OCI-LY7 (cell line): ENCODE measurements at places on chromosomes 1 and 21. TPM values are rescaled to one million over a fixed set of nuclear protein-coding genes. Genes with fewer than 3 reads are reported as not detected.
A peak's percentile ranks its signal among the peaks of the same experiment; 100 is the strongest.

- no peak for DNase-seq
These were observed 69.8 kb upstream of the QSOX1 start for GRCh38 chr1:180084867-180085266.

- no peak for DNase-seq
These were observed 23.2 kb upstream of the BECN2 start for GRCh38 chr1:241934201-241934848.

The PRKAB2 gene
- total RNA-seq, result 17.4 and 24.3 TPM in 2 replicates

DNA sequence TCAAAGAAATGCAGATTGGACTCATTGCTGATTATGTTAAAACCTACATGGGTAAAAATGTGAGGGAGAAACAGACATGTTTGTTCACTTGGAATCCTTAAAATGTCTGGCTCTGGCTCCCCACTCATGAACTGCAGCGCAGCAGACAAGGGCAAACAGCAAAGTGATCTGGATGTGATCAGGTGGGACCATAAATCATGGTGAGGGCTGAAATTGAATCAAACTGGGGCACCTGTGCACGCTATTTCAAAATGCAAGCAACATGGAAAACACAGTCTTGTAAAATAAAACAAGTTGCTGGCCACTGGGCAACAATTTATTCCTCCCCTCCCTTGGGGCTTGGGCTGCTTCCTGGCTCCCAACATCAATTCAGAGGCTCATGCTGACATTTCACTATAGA is 373.4 kb downstream of the SEC16B start:
- DNase-seq, result no peak

The TMPRSS15 gene
- 0.13 and 0.48 TPM in 2 replicates for total RNA-seq

The GPATCH3 gene
- total RNA-seq, result 15.2 and 17.4 TPM in 2 replicates

DNA sequence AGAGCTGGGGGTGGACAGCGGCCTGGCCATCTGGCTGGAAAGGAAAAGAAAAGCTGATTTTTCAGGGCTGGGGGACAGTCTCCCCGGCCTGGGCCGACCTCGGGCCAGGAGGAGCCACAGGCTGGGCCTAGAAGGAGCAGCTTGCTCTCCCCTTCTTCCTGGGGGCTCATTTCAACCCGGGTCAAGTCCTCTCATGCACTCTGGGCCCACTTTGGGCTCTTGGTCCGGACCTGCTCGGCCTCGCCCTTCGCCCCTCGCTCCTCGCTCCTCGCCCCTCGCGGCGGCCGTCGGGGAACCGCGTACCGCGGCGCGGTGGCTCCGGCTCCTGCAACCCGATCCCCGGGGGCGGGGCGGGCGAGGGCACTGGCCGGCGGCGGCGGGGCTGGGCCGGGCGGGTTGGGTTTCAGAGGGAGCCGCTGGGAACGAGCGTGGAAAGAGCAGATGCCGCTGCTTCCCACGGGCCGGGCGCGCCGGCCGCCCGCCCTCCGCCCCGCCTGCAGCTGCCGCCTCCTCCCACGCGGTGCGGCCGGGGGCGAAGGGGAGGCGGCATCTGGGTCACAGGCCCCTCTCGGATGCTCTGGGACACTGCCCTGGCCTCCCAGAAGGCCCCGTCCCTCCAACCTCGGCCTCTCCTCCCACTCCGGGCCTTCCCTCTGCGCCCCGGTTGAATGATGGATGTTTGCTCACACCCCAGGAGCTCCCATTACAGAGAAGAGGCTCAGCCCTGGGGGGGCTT is 6.6 kb downstream of the HEYL start:
- DNase-seq, result no peak

- no peak for DNase-seq
These were observed 29.5 kb downstream of the PLPPR5 start for GRCh38 chr1:98975113-98975512.

- DNase-seq, result no peak
These were observed 10.2 kb downstream of the SMAP2 start for GRCh38 chr1:40383488-40384412.

The ECM1 gene
- 2.7 and 3.8 TPM in 2 replicates for total RNA-seq

The RGS18 gene
- total RNA-seq, result 9.8 and 14.6 TPM in 2 replicates

DNA sequence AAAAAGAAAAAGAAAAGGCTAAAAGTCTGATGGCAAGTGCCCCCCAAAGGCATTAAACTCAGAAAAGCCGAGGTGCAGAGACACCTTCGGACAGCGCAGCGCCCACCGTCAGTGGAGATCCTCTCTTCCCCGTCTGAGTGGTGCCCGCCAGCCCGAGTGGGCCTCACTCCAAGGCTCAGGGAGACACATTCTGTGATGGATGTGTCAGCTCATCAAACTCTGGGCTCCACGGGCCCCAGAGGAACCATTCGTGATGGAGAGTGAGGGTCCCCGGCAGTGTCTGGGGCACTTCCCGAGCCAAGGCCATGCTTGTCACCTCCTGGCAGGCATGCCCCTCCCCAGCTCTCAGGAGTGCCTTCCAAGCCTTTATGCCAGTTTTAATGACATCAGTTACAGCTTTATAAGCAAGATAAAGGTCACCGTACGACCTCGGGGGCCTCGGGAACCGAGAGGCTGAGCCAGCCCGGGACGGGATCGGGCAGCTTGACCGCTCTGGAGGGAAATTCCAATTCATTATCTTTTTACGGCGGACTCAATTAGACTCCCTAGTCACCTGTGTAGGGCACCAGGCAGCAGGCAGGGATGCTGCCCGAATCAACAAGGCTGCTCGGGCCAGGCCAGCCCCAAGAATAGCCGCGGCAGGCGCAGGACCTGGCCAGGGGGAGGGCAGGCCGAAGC is 49.5 kb downstream of the MORN1 start:
- DNase-seq, result no peak

The FALEC gene
- total RNA-seq, result 1.9 and 2.7 TPM in 2 replicates

DNA sequence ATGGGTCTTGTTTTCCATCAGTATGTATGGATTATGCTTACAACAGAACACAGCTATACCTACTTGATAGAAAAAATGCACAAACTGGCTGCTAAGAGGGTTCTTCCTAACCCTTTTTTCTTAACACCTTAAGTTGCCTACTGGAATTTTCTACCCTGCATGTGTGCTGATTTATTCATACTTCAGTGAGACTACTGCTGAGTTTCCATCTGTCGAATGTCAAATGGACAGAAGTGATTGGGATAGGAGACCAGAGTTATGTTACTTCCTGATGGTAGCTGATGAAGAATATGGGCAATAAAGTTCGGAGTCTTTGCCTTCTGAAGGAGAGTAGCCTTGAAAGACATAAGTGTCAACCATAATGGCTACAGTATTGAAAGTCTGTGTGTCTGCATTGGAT is 6.5 kb upstream of the DNM3 start:
- DNase-seq, result no peak

- DNase-seq, result no peak
These were observed 56.1 kb downstream of the DNTTIP2 start for GRCh38 chr1:93822730-93823425.

DNA sequence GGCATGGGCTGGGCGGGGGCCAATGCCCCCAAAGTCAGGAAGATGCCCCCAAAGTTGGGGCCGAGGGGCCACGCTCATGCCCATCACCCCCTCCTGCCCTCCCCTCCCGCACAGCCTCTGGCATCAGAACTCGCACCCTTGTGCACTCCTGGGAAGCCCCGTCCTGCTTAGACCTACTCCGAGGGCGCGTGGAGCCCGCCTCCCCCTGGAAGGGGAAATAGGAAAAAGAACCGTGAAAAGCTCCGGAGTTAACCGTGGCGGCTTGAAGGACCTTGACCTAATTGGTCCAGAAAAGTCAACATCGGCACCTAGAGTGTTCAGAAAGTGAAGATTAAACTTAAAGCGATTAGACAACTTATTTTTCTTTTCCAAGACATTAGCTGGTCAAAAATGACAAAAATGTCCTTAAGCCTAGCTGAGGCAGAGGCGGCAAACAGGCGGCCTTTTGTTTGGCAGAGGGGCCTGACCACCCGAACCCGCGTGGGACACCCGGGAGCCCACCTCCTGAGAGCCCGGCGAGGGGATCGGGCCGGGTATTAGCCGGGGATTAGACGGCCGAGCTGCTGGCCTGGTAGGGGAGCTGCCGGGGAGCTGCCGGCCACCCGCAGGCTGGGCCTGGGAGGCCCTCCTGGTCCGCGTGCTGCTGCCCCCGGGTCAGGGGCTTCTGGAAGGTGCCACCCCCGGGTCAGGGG is 65.5 kb downstream of the PRDM16 start:
- DNase-seq, result no peak

The PPP1R12B gene
- 23.5 and 24.0 TPM in 2 replicates for total RNA-seq

GRCh38 chr21:31780944-31781343 is 49.0 kb upstream of the SCAF4 start:
- peak; percentile 67 for DNase-seq

The SOX13 gene
- total RNA-seq, result 0.27 and 0.53 TPM in 2 replicates

- no peak for DNase-seq
These were observed 765.6 kb upstream of the B3GALT2 start for GRCh38 chr1:193951984-193952383.

DNA sequence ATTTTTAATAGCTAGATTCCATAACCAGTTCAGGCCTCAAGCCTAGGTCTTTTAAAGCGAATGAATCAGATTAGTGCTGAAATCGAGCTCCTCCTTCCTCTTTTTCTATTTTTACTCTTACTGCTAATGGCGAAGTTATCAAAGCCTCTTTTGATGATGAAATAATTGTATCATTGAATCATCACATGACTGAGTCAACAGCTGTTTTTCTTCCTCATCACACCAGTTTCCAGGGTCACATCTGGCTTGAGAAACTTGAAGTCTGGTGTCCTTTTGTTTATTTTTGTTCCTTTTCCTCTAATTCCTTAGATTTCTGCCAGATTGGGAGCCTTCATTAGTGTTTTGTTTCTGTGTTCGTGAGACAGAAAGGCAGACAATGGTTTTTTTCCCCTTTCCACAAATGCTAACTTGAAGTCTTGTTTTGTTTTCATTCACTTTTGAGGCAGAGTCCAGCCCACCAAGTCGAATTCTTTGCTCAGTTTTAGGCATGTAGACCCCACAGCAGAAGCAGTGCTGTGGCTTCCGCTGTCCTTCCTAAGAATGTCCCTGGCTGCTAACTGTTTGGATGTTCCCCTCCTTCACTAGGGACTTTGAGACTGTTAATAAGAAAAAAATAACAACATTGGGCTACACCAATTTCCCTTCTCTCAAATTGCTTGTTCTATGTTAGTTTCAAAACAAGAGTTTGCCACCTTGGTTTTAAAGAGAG is 51.9 kb upstream of the FMOD start:
- DNase-seq, result peak; percentile 33

- DNase-seq, result no peak
These were observed 13.3 kb upstream of the ETV3 start for GRCh38 chr1:157151506-157151905.

DNA sequence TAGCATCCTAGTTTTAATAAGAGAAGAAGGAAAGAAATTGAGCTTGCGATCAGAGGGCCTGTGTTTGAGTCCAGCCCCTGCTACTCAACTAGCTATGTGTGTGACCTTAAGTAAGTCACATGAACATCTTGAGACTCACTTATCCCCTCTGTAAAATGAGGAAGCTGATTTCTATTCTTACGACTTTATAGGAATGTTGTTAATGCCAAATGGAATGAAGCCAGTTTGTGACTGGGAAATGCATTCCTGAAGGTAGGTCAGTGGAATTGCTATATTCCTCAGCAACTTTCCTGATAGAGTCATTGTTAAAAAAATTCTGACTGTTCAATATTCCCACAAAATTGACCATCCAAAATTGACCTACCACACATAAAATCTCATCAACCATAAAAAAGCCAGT is 14.9 kb downstream of the FASLG start:
- no peak for DNase-seq

The XCL1 gene
- total RNA-seq, result not detected in 2 replicates

DNA sequence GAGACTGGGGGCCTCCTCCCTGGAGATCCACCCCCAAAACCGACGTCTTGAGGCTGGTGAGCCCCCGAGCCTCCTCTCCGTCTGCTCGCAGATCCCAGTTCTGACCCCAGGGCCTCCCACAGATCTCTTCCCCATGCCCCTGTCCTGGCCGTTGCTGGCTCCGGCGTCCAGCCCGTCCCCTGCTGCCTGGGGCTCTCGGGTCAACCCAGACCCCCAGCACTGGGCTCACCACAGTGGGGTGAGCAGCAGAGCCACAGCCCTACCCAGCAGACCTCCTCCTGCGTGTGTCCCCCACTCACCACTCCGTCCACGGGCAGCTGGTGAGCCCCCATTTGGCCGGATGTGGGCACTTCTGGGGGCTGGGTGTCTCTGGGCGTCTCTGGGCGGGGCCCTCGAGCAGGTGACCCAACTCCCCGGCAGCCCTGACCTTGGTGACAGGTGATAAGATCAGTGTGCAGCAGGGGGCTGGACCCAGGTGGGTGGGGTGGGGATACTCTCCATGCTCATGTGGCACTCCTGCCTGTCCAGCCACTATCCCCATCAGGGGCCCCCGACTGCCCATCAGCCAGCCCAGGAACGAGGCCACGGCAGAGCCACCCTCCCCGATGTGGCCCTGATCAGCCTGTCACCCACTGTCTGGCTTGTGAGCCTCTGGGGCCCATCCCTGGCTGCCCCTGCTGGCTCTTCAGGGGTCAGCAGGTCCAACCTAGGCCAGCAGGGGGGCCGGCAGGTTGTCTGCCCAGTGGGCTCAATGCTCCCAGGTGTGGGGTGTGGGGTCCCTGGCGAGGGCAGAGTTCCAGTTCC is 709 bp downstream of the TNFRSF14 start:
- no peak for DNase-seq

The UMODL1 gene
- total RNA-seq, result 7.4 and 10.0 TPM in 2 replicates

The LPAR3 gene
- total RNA-seq, result not detected in 2 replicates

- DNase-seq, result no peak
These were observed 60.2 kb upstream of the PBX1 start for GRCh38 chr1:164498792-164499191.

The NR0B2 gene
- not detected in 2 replicates for total RNA-seq

GRCh38 chr1:7425771-7426170 is 345.3 kb upstream of the VAMP3 start:
- no peak for DNase-seq

DNA sequence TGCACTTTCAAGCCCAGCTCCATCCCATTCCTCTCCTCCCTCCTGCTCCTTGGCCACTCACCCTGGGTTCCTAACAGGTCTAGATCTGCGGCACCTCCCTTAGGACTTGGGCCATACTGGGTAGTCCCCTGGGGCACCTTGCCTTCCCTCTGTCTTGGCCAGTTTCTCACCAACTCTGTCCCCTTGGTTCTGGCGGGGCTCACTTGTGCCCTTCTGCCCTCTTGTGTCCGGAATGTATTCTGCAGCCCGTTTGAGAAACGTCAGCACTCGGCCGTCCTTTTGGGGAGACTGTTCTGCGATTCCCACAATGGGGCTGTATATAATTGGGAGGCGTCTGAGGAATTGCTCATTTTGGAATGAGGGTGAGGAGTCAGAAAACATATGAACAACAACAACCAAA is 162.4 kb downstream of the ZSCAN20 start:
- DNase-seq, result peak; percentile 26

DNA sequence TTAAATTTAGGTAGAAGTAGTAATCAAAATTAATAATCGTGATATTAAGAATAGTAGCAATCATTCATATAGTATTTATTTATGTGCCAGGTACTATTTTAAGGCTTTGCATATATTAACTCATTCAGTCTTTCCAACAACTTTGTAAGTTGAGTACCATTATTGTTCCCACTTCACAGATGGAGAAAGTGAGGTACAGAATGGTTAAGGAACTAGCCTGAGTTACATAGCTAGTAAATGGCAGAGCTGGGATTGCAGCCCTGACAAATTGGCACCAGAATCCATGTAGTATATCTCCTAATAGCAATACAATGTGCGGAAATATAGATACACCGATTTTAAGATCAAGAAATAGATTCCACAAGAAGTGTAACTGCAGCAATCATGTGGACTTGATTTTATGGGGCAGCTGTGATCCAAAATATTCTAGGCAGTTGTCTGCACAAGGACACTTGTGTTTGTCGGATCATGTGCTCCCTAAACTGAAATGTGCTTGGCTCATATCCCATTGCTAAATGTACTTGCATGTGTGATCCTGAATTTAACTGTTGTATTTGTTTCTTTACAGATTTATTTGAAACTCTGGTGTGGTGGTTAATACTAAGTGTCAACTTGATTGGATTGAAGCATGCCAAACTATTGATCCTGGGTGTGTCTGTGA is 5.8 kb upstream of the GTF2B start:
- DNase-seq, result no peak

GRCh38 chr1:15345705-15346345 is 63.9 kb upstream of the EFHD2 start:
- no peak for DNase-seq
